ENCODE measurements at places on chromosomes 3 and 15.

GRCh38 chr15:75210811-75211230, 9.1 kb downstream of the C15orf39 start:
- no peak for DNase-seq

DNA sequence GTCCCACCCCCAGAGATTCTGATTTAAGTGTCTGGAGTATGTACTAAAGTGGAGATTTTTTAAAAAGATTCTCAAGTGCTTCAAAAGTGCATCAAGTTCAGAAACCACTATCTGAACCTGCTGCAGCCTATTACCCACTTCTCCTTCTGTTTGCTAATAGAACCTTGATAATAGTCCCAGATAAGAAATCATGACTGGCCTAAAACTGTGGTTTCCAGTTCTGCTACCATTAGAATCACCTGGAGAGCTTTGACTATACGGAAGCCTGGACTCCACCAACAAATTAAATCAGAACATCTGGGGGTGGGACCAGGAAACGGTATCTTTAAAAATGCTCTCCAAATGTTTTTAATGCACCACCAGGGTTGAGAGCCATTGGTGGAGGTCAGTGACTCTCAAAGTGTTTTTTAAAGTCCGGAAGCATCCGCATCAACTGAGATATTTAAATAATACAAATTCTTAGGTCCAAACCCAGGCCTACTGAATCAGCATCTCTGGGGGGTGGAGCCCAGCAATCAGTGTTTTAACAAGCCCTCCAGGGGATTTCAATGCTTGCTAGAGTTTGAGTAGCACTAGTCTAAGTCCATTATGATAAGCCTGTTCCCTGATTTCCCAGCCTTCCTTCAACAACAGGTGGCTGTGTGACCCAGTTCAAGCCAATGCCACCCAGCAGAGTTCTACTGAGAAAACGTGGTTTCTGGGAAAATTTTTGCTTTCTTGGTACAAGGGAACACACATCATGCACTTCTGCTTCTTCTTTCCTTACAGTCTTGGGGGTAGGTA, 45.4 kb upstream of the TIPARP start:
- no peak for DNase-seq

DNA sequence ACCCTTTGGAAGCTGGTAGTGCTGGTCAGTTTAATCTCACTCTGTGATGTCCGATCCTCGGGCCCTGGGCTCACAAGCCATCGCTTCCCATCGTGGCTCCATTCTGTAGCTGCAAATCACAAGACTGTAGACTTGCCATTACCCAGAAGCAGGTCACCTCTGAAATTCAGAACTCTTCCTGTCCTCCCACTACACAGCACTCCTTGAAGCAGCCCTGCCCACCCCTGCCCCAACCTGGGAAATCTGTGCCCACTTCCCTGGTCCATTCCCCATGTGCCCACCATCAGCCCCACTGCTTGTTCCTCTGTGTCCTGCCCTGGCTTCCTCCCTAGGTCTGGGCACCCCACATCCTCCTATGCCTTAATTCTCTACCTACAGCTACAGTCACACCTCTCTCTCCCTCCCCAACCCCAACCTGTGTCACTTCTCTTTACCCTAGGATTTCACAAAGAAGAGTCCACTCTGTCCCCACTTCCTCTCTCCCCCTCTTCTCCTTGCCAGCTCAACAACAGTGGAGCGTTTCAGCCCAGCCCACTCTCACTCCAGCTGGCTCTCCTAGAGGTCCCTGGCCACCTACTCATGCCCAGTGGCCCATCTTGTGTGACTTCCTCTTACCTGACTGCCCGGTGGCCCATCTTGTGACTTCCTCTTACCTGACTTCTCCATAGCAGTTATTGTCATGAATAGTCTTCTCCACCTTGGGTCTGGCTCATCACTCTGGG, 8.3 kb downstream of the ZNF710 start:
- no peak for DNase-seq

- no peak for DNase-seq
Observed at GRCh38 chr3:125075738-125076137, 19.9 kb upstream of the HEG1 start.

DNA sequence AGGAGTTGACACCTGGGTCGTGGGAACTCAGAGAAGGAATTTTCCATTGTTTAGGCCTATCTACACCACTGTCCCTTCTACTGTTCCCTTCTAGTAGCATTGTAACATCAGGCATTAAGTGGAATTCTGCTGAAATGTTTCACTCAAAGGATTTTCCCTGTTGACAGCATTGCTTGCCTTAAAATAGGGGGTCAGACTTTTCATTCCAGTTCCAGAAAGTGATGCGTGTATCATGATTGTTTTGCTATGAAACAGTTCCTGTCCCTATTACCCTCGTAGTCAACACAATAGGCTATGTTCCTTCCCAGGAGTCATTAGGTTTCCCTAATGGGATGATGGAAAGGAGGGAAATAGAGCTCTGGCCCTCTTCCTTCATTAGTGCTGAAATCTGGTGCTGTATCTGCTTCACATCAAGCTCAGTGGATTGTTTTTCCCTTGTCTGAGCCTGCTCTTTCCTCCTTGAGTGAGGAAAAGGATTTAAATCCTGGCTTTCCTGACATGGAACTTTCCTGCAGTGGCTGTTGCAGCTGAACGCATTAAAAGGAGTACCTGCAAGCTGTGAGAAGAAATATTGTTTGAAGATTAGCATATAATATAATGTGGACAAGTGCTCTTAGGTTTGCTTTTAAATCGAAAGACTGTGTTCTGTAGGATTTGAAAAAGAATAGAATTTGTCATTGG, 195.9 kb downstream of the KLHL25 start:
- DNase-seq = no peak

GRCh38 chr3:113536627-113537101, 4.3 kb downstream of the SIDT1 start:
- DNase-seq = no peak

- no peak for DNase-seq
Observed at GRCh38 chr15:31526916-31527690, 200.5 kb downstream of the KLF13 start.

DNA sequence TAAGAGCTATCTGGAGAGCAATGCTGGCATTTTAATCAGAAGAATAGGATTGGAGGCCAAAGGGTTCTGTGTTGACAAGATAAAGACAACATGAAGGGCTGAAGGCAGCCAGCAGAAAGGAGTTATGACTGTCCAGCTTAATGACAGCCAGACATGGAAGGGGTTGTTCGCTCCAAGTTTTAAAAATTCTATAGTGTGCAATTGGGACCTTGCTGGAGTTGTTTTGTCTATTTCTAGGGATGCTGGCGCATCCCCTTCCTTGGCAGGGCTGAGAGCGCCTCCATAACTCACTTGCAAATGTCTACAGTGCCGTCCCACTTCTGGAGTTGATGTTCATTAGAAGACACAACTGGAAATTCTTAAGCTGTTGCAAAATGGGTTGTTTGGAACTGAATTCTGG, 200.7 kb downstream of the TLE3 start:
- DNase-seq = no peak

DNA sequence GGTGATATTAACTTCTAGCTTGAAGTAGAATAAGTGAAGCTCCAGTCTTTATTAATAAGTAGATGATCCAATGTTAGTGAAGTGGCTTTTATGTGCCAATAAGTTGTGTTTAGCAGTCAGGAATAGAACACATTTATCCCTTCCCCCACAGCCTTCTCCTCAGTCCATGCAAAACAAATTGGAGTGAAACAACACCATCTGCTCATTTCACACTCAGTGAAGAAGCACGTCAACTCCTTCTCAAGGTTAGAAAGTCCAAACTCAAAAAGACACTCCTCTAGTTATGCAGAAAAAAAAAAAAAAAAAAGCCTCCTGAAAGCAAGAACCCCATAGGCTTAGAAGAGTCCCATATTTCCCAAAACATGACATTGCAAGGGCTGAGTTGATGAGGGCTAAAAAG, 18.0 kb upstream of the NEO1 start:
- DNase-seq = no peak

DNA sequence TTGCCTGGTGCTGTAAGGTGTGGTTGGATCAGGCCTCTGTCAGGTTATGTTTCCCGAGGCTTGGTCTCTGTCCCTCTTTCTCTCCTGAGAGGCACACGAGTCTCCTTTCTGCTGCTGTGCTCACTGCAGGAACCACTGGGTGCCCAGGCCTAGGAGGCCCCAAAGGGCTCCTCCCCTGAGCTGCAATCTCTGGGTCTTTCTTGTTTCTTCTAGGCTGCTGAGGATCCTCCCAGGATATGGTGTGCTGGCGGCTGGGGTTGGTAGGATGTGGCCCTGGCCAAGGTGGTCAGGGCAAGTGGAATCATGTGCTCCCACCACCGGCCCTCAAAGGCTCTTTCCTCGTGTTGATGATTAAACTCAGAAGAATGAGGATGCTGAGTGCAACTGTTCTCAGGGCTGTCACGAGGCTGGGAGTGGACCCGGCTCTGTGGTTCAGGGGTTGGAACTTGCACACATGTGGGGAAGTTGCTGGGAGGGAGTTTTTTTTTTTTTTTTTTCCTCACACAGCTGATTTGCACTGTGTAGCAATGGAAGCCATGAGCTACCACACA, 43.6 kb upstream of the CTSH start:
- no peak for DNase-seq

DNA sequence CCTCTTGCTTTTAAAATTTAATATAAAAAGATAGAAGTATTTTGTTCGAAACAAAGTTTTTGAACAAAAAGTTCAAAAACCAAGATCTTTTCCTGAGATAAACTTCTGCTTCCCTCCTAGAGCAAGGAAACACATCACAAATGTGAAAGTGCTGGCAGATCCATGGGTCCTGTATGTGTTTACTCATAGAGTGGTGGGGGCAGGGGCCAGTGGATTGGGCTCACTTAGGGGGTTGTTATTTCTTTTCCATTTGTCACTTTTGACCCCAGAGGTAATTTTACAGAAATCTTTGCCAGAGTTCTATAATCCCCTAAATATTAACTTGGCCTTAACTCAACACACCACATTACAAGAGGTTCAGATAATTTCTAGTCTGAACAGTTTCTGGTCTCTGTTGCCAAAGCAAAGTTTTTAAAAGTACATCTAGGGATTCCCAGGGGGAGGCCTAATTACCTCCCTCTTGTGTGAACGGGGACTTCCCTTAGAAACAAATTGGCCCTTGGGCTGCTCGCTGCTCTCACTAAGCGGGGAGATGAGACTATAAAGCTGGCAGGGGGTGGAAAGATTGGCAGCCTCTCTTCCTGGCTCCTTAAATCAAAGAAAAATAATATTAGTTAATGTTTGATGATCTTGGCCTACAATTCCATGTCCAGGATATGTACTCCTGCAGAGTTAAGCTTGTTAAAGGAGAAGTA, 66.8 kb upstream of the PTX3 start:
- DNase-seq = no peak

GRCh38 chr3:6260551-6261191, 600.2 kb upstream of the GRM7 start:
- DNase-seq = no peak

- DNase-seq = no peak
Observed at GRCh38 chr15:88395872-88396781, 71.1 kb downstream of the MRPL46 start.

DNA sequence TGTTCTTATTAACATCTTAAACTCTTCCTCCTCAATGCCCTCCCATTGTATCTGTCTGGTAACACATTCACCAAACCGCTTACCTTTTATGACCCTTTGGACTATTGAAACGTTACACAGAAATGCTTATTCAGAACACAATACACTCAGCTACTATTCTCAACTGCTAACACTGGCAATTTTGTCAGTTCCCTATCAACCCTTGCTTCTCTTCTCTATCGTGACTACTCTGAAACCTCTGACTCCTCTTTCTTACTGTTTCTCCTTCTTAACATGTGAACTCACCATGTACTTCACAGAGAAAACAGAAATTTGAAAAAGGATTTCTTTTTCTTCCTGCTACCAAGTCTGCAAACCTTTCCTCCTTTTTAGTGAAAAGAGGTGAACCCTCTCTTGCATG, 232.9 kb upstream of the GPR149 start:
- DNase-seq = no peak

DNA sequence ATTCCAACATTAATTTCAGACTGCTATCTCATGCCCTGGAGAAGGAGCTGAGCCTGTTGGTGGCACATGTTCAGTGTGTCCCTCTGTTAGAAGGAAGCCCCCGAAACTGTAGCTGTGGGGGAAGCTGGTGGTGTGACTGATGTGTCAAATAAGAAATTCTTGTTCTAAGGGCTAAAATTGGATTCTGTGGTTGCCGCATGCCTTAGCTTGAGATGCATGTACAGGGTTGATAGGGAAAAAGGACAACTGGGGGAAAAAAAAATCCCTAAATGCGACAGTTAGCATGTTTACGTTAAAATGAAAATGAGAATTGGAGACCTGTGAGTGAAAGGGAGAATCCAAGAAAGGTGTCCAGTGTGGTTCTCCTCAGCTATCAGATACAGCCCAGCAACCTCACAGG, 58.6 kb downstream of the MED12L start:
- no peak for DNase-seq

DNA sequence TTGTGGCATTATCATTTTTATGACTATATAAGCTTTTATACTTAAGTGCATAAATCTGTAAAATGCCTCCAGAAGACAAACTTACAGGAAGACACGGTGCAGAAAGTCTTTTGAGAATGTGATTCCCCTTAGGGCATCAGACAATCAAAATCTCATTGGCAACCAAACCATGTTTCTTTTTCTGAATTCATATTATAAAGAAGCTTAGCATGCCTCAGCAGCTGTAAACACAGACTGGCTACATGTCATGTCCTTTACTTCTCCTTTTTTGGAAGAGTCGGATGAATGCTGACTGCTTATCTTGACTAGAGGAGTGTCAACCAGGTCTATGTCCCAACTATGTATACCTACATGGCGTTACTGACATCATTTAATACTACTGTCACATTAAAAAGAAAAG, 150.1 kb downstream of the PLD1 start:
- no peak for DNase-seq

DNA sequence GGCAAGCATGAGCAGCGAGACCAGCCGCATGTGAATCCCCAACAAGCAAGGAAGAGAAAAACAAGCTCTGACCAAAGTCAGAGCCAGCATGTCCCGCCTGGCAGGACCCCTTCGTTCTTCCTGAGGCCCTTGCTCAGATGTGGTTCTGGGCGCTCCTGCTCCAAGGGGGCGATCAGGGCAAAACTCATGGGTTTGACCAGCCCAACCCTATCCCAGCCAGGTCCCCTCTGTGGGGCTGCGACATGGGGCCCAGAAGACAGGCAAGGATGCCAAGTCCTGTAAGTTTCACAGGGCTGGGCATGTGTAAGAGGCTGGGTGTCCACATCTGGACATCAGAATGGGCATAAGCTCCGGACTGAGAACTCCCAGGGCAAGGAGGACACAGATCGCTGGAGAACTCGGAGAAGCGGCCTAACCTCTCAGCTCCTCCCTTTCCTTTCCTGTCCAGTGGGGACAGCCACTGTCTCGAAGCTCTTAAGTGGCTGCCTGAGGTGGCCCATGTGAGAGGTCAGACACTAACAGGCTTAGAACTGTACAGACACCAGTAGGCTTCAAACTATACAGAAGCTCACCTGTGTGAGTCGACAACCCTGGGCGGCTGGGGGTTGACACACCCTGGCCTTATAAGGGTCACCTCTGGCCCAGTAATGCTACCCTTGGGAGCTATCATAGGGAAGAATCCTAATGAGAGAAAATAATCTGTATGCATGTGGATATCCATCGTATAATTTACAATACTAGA, 48.9 kb downstream of the XXYLT1 start:
- DNase-seq = no peak

- no peak for DNase-seq
Observed at GRCh38 chr3:133917144-133917543, 21.5 kb upstream of the RAB6B start.

- no peak for DNase-seq
Observed at GRCh38 chr3:49912881-49913281, 9.2 kb upstream of the MST1R start.

GRCh38 chr3:129686941-129687340, 80.5 kb upstream of the PLXND1 start:
- peak; percentile 7 for DNase-seq

- DNase-seq = no peak
Observed at GRCh38 chr3:20322085-20322484, 136.1 kb upstream of the SGO1 start.

- no peak for DNase-seq
Observed at GRCh38 chr3:193132241-193132640, 108.8 kb upstream of the PLAAT1 start.

Measured in K562 (cell line).